Nucleus accumbens (tissue), 56 donors: ENCODE measurements at places on chromosomes 12 and 14.

DNA sequence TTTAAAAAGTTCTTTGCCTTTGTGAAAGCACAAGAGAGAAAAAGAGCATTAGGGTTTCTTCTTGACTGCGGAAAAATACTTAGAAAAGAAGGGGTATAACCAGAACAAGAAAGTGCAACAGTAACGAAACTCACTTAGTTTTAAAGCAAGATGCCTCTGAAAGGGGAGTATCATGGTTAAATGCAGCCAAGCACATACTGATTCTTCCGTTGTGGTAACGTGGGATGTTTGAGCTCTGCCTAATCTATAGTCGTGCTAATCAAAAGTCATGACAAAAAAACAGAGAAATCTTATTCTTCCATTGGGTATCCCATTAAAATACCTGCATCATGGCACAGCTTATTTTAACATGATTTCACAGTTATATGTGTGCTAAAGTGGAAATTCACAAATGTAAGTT is 187.8 kb upstream of the LRFN5 start:
- DNase-seq = no peak

GRCh38 chr12:71214511-71215285 is 56.9 kb upstream of the TSPAN8 start:
- DNase-seq = no peak

GRCh38 chr14:33363682-33364081 is 425.0 kb downstream of the NPAS3 start:
- no peak for DNase-seq

- no peak for DNase-seq
Measured at GRCh38 chr14:103503296-103503695, 19.3 kb downstream of the CKB start.

GRCh38 chr12:45130881-45131281 is 80.0 kb upstream of the DBX2 start:
- DNase-seq = peak; percentile 2
